ENCODE measurements at places on chromosomes 6 and 20. TPM values are rescaled to one million over a fixed set of nuclear protein-coding genes. Genes with fewer than 3 reads are reported as not detected.
A peak's percentile ranks its signal among the peaks of the same experiment; 100 is the strongest.

DNA sequence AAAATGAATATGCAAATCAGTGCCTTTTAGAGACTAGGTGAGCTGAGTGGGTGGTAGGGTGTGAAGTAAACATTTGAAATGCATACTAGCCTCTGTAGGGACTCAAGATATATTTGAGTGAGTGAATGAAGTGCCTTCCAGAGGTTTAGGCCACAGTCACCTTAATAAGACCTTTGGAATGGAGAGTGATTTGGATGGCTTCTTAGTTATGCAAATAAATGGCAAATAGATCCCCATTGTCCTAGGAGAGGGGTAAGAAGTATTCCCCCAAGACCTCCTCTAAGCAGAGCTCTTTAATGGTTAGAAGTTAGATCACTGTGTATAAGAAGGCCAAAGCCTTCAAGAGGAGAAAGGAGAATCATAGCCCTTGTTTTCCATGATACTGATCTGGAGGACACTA lies 47.8 kb upstream of the IMPG1 start:
- no peak for DNase-seq

DNA sequence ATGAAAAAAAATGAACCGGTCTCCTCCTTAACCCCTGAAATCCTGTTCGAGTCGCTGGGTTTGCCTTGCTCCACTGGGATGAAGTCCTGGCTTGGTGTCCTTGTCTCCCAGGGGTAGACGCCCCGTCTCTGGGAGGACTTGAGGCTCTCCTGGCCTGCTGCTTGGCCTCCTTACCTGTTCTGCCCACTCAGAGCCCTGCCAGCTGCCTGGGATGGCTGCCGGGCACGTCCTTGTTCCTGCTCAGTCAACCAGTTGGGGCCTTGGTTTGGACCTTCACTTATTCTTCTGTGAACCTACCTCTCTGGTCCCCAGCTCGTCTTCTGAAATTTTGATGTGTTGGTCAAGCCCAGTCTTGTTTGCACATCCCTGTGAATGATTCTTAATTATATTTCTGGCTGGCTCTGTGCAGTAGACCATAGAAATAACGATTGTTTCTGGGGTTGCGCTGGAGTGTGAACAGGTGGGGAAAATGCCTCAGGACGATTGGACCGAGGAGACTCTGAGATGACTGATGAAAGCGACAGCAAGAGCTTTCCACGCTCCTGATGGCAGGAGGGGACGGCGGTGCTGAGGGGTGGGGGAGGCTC lies 126.5 kb upstream of the ESR1 start:
- DNase-seq = no peak

DNA sequence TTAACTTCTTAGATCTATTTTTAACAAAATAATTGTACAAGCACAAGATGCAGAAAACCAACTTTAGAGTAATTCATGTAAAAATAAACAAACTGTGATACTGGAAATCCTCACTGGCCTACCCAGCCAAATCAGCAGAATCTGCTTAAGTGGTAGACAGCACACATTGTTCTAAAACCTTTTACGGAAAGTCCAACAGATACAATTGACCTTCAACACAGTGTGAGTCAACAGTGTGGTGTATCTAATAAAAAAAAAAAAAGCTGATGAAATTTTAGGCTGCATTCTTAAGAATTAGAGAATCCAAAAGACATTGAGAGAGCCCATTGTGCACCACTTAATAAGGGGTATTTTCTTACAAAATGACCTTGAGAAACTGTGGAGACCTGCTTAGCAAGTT lies 174.5 kb downstream of the COL21A1 start:
- DNase-seq = peak; percentile 17

- peak; percentile 56 for DNase-seq
Observed at GRCh38 chr20:45138561-45139300, 14.5 kb upstream of the WFDC12 start.

DNA sequence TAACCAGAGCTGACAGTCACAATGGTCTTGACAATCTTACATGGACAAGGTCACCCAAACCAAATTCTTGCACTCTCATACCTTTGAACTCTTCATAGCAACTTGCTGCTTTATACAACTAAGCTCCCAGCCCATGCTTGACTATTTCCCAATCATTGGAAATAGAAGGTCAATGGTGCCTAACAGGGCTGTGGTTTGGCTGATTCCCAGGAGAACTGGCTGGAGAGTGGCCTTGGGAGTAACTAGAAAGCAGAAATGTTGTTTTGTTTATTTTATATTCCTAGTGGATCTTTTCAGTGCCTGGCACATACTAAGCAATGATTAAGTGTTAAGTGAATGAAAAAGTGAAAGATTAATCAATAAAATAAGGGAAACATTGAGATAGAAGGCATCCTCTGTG lies 3.0 kb downstream of the SPINT4 start:
- DNase-seq = no peak

- DNase-seq = peak; percentile 68
Observed at GRCh38 chr6:43491750-43492661, 14.6 kb downstream of the TJAP1 start.

GRCh38 chr20:14829906-14830305 lies 492.5 kb upstream of the FLRT3 start:
- DNase-seq = no peak

LGSN gene
- not detected for polyA plus RNA-seq

SLC44A4 gene
- polyA plus RNA-seq = not detected

GRCh38 chr6:63097222-63097621 lies 114.0 kb upstream of the FKBP1C start:
- no peak for DNase-seq

GRCh38 chr6:113476937-113477839 lies 380.0 kb upstream of the MARCKS start:
- peak; percentile 49 for DNase-seq

RIPPLY2 gene
- polyA plus RNA-seq = 0.16 TPM

GRCh38 chr6:25122622-25123237 lies 156.4 kb upstream of the CARMIL1 start:
- DNase-seq = no peak

GRCh38 chr20:39070484-39071231 lies 108.5 kb downstream of the DHX35 start:
- peak; percentile 72 for DNase-seq

CD93 gene
- polyA plus RNA-seq = not detected

DNA sequence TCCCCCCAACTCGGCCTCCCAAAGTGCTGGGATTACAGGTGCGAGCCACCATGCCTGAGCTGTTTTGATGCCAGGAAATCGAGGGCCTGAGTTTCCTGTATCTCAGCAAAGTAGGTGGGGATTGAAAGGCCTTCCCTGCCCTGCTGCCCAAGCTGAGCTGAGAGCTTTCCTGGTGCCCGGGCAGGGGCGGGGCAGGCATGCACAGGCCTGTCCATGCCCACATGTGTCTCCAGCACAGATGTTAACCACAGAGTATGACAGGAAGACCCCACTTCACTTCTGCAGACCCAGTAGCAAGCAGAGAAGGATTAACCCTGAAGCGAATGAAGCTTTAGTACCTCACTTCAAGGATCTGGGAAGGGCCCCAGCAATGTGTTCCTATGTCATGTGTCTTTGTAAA lies 66.0 kb downstream of the GPR6 start:
- peak; percentile 19 for DNase-seq

ZSCAN31 gene
- polyA plus RNA-seq = 1.4 TPM

IRF4 gene
- 0.01 TPM for polyA plus RNA-seq

DNA sequence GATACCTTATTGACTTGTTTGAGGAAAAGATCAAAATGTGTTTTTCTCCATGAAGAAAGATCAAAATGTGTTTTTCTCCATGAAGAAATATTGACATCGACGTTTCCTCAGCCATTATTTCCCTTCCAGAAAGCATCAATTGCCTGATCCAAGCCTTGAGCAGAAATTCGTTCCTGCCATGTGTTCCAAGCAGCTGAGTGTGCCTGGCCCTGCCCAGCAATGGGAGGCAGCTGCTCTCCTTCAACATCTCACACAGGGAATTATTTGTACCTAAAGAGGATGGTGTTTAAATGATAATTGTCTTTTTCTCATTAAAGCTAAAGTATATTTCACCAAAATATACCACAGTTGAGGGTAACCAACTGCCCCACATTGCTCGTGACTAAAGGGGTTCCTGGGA lies 7.8 kb upstream of the DUSP22 start:
- no peak for DNase-seq

SCUBE3 gene
- polyA plus RNA-seq = 0.06 TPM

GRCh38 chr6:146968041-146968760 lies 236.0 kb upstream of the STXBP5 start:
- peak; percentile 65 for DNase-seq

KCNK15 gene
- polyA plus RNA-seq = 0.40 TPM

GRCh38 chr6:3252861-3253596 lies 5.7 kb upstream of the PSMG4 start:
- DNase-seq = no peak

SDC4 gene
- polyA plus RNA-seq = 135 TPM

ATP6V1G2 gene
- polyA plus RNA-seq = 1.1 TPM

DNA sequence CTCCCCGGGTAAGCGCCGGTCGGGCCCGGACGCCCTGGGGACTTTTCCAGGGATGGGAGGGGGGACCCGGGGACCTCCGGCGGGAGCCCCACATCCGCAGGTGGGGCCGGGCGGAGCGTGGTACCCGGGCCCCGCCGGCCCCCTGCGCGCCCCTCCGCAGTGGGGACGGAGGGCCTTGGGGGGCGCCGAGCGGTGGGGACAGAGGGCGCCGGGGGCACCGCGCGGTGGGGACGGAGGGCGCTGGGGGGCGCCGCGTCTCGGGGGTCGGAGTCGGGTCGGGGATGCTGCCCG lies 270 bp downstream of the PLEKHG1 start:
- no peak for DNase-seq
